ENCODE measurements at places on chromosomes 7 and 10.
A peak's percentile ranks its signal among the peaks of the same experiment; 100 is the strongest.

DNA sequence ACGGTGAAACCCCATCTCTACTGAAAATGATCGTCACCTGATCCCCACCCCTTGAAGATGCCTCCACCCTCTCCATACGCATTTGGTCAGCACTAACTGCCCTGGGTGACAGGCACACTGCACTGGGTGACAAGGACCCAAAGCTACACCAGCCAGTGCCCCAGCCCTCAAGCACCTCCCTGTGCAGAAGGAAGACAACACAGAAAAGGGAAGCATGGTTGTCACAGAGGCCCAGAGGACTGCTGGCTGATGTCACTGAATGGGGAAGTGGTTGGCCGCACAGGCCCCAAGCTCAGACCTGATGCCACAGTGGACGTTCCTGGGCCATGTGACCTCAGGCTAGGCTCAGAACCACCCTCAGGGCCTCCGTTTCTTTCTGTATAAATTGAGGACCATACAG is 4.2 kb upstream of the PILRA start:
- peak; percentile 85 for DNase-seq

DNA sequence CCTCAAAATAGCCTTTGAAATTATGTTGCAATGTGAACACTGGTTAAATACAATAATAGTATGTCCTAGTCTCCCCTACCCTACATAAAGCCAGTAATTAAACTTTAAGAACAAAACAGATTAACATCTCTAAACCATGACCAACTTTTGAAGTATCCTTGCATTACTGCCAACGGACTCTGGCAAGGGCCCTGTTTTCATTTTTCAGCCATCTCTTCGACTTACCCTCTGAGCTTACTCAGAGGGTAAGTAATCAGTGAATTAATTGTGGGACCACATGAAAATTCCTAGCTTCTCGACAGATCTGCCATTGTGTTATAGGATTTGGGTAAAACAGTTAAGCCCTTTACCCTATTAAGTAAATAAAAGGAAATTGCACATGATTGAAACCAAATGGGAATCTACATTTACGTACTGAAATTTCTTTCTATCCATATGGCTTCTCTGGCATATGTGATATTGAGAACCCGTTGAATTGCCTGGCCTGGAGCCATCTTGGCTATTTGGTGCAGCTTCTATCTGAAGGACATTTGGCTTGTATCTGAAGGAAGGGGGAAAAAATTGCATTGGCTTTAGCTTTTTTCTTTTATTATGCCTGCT is 39.6 kb downstream of the DYNC1I1 start:
- DNase-seq = no peak

DNA sequence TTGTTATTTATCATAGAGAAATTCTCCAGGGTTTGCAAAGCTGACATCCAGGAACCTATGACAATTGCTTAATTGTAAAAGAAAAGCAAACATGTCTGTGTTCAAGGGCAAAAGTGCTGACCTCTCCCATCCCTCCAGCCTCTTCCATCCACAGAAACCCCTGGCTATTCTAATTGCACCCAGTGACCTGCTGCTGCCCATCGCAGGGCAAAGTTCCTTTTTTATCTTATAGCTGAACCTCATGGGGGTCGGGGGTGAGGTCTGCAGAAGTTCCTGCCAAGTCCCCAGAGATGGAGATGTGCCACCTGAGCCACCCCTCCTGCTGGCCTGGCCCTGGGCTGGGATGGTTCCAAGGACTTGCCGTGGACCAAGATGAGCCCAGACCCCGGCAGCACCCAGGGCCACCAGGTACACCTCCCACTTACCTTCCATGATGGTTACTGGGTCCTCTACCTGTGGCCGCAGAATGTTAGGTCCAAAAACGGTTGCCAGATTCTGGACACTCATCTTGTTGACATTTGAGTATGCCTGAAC is 146.5 kb downstream of the MAPK8 start:
- no peak for DNase-seq

- DNase-seq = no peak
Measured at GRCh38 chr7:55573234-55573900, 1.1 kb upstream of the VOPP1 start.

DNA sequence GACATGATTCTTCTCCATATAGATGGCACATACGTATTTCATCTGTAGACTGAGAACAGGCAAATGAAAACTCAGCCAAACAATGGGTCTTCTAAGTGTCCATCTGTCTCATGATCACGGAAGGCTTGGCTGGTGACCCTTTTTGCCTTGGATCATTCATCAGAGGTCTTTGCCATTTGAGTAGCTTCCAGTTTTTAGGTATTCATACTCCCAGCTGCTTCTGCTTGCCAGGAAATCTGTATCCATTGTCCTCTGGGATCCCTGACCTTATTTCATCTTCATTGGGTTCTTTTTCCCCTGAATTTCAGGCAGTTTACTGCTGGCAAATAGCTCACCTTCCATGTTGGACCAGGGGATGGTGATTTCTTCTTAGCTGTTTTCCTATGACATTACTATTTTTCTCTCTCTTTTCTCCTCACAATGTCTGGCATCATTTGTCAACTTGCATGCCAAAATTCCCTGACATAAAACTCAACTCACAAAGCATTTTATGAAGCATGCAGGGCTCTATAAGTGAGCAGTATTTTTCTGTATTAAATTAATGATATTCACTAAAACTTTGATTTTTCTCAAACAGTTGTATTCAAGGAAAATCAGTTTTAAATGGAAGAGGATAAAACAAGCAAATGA is 241.2 kb downstream of the DNAJB9 start:
- no peak for DNase-seq

GRCh38 chr7:20030417-20030816 is 186.8 kb downstream of the MACC1 start:
- DNase-seq = no peak

GRCh38 chr7:13827716-13828115 is 161.8 kb downstream of the ETV1 start:
- DNase-seq = no peak

GRCh38 chr7:36379831-36380504 is 9.7 kb upstream of the ANLN start:
- DNase-seq = no peak

DNA sequence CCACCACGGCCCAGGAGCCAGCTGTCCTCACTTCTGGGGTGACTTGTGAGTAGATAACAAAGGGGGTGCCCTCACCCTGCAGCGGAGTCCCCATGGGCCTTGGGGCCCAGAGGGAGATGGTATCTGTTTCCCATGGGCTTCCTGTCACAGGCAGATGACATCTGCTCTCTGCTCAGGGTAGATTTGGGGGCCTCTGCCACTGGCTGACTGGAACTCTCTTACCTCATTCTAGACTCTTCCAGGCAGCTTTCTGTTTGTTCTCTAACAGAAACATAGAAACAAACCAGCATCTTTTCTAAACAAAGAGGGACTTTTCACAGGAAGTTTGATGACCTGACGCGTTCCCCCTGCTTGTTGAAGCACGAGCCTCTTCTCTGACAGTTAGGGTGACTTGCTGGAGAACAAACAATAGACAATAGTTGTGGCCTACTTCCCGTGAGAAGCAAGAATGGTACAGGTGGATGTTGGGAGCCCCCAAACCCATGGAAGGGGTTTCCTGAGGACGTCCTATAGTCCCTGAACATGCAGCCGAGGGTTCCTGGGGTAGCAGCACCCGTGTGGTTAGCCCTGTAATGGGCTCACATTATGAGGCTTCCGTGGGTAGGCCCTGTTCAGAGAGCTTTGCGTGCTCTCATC is 61.6 kb downstream of the GRK5 start:
- peak; percentile 88 for DNase-seq

DNA sequence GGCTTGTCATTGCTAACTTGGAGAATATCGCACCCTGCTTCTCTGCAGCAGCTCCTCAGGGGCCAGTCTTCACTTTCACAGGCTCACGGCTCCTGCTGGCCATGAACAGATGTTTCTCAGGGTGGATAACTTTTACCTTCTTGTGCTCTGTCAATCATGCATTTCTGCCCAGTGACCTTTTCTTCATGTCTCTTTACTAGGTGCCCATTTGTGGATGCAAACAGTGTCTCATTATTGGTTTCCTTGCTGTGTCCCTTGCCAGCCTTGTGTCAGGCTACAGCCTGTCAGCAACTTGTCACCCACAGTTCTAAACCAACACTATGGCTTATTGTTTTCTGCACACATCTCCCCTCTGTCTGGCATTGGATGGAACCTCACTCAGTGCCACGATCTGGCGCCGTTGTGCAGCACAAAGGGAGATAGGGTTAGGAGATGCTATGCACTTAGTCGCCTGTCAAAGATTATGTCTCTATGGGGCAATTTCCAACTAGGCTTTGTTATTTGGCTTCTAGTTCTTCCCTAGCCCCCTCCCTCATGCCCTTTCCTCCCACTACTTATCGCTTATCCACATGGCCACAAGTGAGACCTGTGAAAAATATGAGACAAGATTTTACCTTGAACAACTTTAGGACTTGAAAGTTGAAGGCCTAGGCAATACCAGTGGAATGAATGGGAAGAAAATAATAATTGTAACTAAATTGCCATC is 45.7 kb upstream of the NXPH1 start:
- no peak for DNase-seq

DNA sequence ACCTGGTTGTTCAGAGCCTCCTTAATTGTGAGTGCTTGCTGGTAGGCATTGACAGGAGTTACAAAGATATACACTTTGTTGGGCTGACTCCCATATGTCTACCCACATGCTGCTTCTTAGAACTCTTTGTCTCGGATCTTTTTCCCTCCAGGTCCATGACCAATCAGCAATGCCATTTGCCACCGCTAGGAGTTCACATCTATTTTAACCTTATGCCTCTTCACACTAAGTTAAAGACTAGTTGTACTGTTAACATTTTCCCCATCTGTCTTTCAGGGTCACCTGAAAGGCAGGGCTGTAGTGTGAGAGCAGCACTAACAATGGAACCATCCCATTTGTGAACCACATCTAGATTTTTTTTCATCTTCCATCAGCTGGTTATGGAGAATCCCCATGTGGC is 226.7 kb upstream of the NPY start:
- no peak for DNase-seq

DNA sequence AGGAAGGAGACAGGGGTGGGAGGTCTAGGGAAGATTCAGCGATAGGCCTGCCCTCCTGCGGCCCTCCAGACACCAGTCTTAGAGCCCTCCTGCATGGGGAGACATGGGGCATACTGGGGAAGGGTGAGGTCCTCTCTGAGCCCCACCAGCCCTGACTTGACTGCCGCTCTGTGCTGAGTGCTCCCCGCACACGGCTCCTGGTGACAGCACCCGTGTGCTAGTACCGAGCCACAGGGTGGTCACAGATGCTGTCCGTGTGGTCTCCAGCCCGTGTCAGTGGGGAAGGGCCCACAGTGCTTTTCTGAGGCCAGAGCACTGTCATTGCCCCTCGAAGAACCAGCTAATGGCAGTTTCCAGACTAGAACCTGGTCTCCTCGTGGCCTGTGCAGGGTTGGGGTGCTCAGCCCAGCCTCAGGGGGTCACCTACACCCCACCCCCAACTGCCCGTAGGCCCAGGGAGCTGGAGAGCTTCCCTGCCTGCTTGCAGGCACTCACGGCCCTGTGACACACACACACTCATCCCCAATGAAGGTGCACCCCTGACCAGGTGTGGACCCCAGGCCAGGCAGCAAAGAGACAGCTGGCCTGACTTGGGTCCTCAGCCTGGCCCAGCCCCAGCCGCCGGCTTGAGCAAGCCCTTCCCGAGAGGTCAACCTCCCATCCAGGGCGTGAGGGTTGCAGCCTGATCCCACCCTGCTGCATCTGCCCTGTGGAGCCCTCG is 86.0 kb upstream of the RET start:
- DNase-seq = no peak

DNA sequence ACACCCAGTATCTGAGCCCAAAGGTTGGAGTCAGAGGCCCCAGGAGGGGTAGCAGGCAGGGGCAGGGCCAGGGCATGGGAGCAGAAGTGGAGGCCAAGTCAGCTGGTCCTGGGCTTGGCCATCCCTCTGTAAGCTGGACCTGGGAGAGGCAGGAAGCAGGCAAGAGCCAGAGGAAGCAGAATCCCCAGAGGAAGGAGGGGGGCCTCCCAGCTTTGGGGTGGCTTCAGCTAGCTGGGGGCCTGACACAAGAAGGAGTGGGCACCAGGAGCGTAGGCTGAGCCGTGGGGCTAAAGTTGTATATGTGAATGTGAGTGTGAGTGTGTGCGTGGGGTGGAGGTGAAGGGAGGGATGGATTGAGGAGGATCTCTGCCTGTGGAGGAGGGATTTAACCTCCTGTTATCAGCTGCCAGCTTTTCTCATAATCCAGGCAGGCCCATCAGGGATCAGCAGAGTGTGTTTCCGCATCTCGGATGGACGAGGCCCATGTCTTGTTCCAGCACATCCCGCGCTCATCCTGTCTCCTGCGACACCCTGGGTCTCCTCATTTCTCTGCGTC is 54.0 kb downstream of the NEURL1 start:
- DNase-seq = no peak

DNA sequence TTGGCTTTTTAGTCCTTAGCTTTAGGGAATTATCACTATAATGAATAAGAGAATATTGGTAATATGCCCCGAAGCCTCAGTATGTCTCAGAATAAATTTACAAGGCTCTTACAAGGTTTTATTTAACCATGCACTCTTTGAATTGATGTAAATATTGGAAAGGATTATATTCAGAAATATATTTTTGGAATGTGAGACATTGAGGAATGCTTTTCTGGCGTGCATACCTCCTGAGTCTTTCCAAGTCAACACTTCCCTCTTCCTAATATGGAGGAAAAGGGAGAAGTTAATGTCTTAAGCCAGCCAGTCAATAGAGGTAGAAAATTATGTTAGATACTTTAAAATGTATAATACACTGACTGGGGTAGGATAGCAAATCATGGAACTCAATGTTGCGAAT is 1.2 kb upstream of the OR2F1 start:
- DNase-seq = no peak

DNA sequence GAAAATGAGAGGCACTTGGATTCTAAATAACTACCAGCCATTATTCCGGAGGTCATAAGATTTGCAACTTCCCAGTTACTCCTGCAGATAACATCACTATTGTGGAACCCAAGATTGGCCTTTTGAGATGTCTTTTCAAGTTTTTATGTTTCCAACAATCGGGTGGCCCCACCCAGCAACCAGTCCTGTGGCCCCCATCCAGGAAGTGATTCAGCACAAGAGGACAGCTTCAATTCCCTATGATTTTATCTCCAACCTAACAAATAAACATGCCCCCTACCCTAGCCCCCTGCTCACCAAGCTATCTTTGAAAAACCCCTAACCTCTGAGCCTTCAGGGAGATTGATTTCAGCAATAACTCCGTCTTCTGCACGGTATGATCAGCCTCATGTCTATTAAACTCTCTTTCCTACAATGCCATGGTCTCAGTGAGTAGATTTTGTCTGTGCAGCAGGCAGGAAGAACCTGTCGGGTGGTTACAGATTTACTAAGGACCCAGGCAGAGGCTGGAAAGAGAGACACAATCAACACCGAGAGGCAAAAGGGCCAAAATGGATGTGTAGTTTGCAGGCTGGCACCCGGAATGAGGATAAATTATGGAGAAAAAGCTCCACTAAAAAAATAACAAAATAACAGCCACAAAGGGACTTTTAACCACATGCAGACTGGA is 83.9 kb upstream of the UNC5B start:
- DNase-seq = no peak

GRCh38 chr7:3082831-3083230 is 39.2 kb upstream of the CARD11 start:
- no peak for DNase-seq

DNA sequence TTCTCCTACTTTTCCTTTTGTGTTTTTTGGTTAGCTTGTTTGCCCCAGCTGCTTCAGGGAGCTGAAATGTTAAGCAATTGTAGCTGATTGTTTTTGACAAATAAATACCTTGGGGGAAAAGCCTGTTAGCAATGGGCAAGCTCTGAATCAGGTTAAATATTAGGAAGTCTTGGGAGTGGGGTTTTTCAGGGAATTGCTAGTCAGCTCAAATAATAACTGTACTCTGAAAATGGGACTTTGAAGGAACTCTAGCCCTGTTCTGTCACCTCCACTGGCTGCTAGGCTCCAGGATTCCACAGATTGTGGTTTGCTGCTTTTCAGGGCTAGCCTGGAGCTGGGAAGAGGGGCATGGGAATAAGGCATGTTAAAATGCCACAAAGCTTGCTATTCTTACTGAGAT is 39.5 kb downstream of the ADK start:
- no peak for DNase-seq

All from memory B cell (primary cell).